Lower lobe of right lung (tissue), 2 donors: ENCODE measurements at places on chromosomes 1 and 21.

GRCh38 chr1:164689672-164690511 lies 130.9 kb downstream of the PBX1 start:
- no peak for DNase-seq

DNA sequence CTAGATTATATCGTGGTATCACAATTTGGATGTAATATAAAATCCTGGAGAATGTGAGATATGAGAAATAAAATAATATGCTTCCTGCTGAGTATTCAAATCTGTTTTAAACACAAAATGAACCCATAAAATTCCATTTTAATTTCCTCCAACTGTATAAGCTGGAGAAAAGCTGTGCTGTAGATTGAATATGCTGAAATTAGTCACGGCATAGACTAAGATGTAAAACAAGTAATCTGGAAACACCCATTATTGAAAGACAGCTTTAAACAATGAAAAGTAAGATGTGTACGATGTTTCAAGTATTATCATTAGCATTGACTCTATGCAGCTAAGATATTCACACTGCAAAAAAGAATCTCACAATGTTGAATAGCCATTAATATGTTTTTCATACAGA lies 403.4 kb upstream of the BRINP3 start:
- DNase-seq = no peak

GRCh38 chr1:34199927-34200326 lies 23.2 kb downstream of the C1orf94 start:
- DNase-seq = no peak

- no peak for DNase-seq
Measured at GRCh38 chr21:42833439-42833815, 45.9 kb downstream of the WDR4 start.

GRCh38 chr1:25765923-25766589 lies 33.9 kb upstream of the SELENON start:
- no peak for DNase-seq

GRCh38 chr1:154567386-154568156 lies at the start of gene CHRNB2:
CHRNB2 (plus strand) TSS chr1:154567778; CDS start chr1:154568045, 267 bp downstream.
- peak; percentile 75 for DNase-seq

GRCh38 chr1:244350027-244350426 lies 101.7 kb downstream of the ADSS2 start:
- DNase-seq = no peak

DNA sequence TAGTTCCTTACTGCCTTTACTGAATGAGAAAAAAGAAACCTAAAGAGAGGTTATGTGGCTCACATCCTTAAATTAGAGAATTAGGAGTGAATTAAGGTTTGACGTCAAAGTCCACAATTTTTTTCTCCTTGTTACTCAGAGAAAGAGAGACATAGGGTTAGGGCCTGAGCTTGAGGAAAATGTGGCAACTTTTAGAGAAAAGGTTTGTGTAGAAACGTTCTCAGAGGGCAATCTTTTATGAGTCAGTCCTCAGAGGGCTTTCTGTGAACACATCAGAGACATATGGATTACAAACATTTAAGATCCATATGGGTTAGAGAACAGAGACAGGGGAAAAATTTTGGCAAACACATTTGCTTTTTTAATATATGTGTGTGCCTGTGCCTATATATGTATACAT lies 242.8 kb downstream of the TGFB2 start:
- DNase-seq = no peak

- no peak for DNase-seq
Measured at GRCh38 chr21:31479714-31480113, 135.7 kb upstream of the TIAM1 start.

DNA sequence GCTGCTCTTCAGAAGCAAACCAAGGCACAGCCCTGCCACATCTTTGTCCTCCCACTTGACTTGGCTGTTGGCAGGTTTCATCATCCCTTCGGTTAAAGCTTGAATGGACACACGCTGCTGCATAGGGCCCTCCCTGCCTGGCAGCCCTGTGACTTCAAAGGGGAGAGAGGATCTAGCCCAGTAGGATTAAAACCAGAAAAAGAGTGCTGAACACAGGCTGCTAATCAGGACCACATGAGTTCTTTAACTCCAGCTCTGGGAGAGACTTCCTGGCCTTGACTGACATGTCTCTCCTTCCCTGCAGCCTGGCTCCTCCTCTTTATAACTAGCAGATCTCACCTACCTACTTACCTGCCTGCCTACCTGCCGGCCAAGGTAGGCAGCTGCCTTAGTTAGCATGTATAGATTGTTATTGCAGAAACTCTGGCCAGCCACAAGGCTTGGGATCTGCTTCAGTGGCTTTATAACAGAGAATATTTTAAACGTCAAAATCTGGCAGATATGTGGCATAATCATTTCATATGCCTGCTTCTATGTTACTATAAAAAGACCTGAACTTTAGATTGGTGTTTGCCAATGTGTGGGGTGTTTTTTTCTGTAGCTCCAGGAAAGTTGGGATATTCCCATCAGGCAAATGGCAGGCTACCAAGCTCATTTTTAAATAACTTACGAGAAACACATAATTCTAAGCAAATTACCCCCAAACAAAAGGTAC lies 49.4 kb downstream of the ERG start:
- DNase-seq = no peak

GRCh38 chr1:17222557-17222956 lies 17.6 kb downstream of the PADI1 start:
- DNase-seq = no peak

DNA sequence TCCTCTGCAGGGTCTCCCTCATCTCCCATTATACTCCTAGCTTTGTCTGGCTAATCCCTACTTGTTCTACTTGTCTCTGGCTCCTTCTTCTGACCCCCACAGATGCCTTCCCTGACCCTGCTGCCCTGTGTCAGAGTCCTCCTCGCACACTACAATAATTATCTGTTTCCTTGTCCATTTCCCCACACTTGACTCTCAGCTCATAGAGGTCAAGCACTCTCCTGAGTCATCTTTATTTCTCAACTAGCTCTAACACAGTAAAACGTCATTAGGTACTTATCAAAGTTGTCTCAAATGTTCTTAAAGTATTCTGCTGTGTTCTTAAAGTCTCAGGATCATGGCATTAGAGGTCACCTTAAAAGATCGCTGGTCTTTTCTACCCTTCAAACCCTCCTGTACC lies 47.1 kb downstream of the C8A start:
- no peak for DNase-seq

- DNase-seq = no peak
Measured at GRCh38 chr21:38621132-38621531, 122.9 kb upstream of the ERG start.

DNA sequence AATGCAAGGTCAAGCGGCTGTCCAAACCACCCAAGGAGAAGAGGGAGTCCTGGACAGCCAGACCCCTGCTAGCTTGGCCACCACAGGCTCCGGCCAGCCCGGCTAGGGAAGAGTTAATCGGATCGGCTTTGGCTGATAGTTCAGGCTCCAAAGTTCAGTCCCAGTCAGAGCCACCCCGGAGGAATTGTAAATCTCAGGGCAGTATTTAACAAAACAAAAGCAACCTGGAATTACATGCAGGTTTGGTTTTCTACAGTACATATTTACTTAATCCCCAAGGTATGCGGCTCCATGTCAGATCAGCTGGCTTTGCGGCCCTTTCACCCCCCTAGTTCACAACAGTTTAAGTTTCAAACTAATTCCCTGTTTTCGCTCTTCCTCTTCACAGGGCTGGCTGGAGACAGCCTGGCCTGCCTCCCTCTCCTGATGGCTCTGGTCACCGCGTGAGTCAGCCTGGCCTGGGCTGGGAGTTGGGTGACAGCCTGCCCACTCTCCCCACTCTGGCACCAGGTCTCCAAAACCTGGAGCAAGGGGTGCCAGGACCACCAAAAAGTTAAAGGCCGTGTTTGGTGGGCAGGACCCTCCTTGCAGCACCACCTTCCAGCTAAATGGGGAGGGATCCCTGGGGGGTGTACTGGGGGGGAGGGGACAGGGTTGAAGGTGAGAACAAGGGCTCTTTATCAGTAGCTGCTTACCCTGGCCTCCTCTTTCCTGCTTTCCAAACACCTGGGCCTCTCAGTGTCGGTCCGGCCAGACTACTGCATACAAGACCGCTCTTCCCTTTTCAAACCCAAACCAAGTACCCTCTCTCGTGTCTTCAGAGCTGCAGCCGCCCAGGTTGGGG lies 1.9 kb downstream of the DHRS3 start:
- DNase-seq = peak; percentile 74

GRCh38 chr1:207878939-207879338 lies 32.0 kb downstream of the CD34 start:
- DNase-seq = no peak

DNA sequence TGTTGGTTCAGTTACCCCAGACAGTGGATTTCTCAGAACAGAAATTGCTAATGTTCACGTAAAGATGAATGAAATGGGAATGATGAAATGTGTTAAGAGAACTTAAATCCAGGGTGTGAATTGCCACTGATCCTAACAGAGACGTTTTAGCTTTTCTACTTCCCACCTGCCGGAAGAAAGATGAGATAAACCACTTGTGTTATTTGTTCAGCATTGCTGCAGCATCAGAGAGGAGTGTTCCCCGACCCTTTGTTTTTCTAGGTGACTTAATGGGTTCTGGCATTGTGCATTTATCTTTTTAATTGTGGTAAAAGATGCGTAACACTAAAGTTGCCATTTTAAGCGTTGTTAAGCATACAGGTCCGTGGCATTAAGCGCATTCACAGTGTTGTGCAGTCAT lies 122.3 kb downstream of the GALNT2 start:
- DNase-seq = no peak

- no peak for DNase-seq
Measured at GRCh38 chr1:46396441-46397398, 2.6 kb downstream of the FAAH start.

- no peak for DNase-seq
Measured at GRCh38 chr1:184854496-184855140, 100.0 kb upstream of the EDEM3 start.

- no peak for DNase-seq
Measured at GRCh38 chr1:153339802-153340201, 8.8 kb downstream of the PGLYRP4 start.

- no peak for DNase-seq
Measured at GRCh38 chr1:202953392-202953791, 4.7 kb downstream of the ADIPOR1 start.

DNA sequence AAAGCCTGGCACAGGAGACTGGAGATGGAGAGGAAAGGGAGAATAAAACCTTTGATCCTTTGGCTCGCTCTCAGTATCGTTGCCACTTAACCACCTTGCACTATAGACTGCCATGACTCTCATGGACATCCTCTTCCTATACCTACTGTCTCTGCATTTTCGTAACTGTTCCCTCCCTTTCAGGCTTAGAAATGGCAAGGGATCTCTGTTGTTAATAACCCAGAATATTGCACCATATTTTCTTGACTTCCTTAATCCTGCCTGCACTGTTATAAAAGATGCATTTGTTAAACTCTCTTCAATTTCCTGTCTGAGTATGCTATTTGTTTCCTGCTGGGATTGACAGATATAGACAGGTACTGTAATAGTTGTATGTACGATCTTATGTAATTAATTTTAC lies 38.6 kb downstream of the CYYR1 start:
- no peak for DNase-seq

DNA sequence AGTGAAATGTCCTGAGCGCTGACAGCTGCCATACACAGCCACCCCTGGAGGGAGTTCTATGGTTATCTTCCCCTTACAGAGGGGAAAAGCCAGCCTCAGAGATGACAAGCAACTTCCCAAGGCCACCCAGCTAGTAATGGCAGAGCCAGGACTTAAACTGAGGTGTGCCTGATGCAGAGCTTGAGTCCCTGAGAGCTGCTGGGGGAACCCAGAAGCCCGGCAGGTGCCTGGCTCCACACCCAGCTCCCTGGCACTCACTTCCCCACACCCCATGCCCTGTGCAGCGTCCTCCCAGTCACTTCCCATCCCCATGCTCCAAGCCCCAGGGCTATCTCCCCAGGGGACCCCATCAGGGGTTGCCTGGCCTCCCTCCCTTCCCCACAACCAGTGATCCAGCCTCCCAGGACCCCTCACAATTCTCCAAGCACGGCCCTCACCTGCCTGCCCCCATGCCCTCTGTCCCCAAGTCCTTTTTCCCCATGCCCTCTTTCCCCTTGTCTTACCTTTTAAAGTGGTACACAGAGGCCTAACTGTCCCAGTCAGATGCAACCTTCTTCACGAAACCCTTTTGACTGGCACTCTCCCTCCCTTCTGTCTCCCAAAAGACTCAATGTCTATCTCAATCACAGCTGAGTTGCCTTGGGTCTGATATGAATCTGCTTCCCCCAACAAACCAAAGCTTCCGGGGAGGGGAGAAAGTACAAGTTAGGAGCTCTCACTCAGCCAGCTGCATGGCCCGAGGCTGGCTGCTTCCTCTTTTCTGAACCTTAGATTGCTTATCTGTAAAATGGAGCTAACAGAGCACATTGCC lies 39.8 kb upstream of the LRP8 start:
- DNase-seq = no peak

- no peak for DNase-seq
Measured at GRCh38 chr1:88799491-88799890, 91.9 kb downstream of the GTF2B start.
